Stromal cell of bone marrow (primary cell): ENCODE measurements at places on chromosomes 1 and 21.

DNA sequence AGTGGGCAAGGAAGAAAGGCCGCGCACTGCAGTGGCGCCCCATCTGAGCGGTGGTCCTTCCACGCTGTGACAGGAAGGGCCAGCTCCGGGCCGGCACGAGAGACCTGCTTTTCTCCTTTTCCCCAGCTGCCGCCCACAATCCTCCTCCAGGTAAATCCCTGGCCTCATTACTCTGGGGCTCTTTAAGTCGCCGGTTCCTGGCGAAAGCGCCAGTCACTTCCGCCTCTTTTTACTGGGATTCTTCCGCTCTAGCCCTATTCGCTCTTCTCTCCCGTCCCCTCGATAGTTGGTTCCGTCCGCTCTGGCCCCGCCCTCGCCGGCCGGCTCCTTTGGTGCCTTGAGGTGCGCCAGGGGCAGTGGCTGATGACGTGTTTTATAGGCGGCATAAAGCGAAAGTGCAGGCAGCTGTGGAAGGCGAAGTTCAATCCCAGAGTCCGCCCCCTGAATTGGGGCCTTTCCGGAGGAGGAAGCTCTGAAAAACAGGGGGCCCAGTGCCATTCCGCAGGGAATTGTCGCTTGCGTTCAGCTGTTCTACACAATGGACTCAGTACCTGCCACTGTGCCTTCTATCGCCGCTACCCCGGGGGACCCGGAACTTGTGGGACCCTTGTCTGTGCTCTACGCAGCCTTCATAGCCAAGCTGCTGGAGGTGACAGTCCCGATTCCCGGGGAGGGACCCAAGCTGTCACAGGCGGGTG lies 26.2 kb downstream of the MIA3 start:
- peak; percentile 98 for DNase-seq

GRCh38 chr1:166933140-166933539 lies 42.2 kb downstream of the ILDR2 start:
- DNase-seq, result no peak

DNA sequence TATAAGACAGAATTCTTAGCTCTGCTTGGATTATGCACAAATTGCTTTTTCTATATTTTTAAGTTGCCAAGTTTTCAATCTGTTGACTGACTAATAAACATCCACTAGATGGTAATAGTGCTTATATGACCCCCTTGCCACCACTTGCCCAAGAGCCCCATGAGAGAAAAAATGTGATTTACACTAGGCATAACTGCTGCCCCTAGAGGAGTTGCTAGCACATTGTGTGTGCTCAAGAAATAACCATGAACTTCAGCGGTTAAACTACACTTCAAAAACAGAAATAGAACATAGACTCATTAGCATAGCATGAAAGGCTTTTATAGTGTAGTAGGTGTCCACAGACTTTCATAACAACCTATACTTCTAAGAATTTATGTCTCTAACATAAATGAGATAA lies 61.4 kb downstream of the BRINP3 start:
- no peak for DNase-seq

DNA sequence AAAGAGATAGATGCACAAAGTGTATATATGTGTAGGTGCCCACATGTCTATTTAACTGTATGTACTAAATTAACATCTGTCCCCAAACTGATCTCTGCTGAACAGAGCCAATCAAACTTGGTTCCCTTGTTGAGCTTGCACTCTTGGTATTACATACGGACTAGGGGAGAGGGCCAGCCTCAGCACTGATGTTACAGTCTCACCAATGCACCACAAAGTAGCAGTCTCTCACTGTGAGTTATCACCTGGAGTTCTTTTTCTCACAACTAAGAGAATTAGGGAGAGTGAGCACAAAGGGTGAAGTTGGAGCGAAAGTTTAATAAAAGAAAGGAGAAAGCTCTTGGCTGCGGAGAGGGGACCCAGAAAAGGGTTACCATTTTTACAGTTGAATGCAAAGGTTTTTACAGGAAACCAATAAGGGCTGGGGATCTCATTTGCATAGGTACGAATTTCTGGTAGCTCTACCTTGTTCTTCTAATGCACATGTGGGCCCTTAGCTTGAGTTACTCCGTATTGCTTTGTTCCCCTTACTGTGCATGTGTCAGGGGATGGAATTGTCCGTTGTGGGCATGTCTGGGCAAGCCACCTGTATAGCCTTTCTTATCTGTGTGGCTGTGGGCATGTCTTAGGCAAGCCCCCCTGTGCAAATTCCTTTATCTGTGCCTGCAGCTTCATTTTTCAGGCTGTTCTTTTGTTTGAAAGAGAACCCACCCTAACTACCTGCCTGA lies 13.3 kb upstream of the CHI3L2 start:
- no peak for DNase-seq

- DNase-seq, result peak; percentile 60
Observed at GRCh38 chr21:32389337-32390015, 3.3 kb downstream of the URB1 start.

DNA sequence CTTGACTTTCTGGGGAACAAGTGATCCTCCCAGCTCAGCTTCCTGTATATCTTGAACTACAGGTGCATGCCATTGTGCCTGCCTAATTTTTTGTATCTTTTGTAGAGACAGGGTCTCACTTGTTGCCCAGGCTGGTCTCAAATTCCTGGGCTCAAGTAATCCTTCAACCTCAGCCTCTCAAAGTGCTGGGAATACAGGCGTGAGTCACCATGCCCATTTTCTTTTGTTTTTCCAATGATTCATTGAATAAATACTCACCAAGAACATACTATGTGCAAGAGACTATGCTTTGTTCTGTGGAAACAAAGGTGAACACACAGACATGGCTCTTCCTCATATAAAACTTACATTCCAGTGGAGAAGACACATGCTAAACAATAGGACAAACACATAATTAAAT lies 407.8 kb upstream of the DAB1 start:
- DNase-seq, result no peak

DNA sequence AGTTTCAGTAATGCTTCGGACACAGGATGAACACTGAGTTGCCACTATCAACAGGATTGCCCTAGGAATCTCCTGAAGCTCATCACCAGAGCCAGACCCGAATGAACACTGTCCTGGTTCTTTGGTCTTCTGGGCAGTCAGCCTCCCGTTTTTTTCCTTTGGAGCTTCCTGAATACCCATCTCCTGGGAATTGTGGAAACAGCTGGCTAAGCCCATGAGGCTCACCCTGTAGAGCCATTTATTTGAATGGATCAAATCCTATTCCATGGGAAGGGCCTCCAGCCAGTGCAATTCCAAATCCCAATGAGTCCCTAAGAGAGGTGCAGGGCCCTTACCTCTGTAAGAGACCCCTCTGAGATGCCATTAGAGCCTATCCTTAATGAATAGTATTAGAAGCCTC lies 5.9 kb downstream of the RCSD1 start:
- DNase-seq, result no peak

DNA sequence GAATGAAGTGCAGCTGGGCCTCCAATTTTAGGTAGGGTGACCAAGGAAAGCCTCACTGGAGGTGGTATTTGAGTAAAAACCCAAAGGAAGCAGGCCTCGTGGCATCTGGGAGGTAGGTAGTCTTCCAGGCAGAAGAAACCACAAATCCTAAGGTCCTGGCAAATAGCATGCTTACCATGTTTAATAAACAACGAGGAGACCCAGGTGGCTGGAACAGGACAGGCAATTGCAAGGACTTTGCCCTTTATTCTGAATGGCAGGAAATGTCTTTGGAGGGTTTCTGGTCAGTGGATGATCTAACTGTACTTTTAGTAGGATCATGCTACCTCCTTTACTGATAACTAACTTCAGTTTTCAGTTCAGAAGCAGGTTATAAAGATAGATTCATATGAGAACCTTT lies 52.2 kb downstream of the EPB41 start:
- no peak for DNase-seq

- DNase-seq, result no peak
Observed at GRCh38 chr1:36511804-36512798, 29.4 kb upstream of the CSF3R start.

DNA sequence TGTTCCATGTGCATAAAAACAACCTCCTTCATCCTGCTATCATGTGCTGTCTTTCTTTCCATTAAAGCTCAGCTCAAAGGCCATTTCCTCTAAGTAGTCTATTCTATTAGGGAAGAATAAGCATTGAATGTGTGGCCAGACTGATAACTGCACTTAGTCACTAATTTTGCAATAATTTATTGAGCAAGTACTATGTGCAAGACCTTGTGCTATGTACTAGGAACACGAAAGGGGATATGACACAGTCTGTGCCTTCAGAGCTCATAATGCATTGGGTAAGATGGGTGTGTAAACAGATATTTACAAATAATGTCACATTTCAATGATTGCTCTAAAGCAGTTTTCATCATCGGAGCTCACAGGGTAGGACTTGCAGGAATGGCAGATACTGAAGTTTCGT lies 54.2 kb downstream of the NMNAT2 start:
- DNase-seq, result no peak

- no peak for DNase-seq
Observed at GRCh38 chr21:31283025-31283424, 61.0 kb downstream of the TIAM1 start.

DNA sequence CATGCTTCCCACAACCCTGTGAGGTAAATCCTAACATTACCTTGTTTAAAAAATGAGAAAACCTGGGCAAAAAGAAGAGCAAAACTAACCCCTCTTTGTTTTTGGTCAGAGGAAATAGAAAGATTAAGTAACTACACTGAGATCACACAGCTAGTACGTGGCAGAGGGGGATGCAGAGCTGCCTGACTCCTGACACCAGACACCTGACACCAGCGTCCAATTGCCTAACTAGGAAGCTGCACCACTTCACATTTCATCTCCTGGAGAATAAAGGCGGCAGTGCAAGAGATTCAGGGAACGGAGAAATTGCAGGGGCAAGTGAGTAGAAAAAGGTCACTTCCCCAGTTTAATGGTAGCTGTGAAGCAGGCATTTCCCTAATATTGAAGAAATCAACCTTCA lies 229.3 kb upstream of the PTBP2 start:
- DNase-seq, result no peak

GRCh38 chr1:220498188-220498587 lies 29.7 kb upstream of the MARK1 start:
- DNase-seq, result peak; percentile 21

DNA sequence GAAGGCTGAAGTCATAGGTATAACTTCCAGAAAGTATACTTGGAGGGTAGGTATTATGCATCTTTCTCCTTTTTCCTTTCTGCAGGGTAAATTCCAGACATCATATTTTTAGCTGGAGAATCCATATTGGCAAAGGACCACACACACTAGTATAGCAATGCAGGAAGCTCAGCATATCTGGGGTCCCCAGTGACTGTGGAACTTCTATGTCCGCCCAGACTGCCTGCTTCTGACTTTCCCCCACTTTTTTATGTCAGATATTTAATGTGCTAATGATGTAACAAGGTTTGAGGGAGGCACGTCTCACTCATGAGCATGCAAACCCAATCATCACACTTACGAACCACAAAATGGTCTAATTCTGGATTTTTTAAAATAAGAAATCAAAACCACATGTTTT lies 90.4 kb downstream of the BACH1 start:
- DNase-seq, result no peak

DNA sequence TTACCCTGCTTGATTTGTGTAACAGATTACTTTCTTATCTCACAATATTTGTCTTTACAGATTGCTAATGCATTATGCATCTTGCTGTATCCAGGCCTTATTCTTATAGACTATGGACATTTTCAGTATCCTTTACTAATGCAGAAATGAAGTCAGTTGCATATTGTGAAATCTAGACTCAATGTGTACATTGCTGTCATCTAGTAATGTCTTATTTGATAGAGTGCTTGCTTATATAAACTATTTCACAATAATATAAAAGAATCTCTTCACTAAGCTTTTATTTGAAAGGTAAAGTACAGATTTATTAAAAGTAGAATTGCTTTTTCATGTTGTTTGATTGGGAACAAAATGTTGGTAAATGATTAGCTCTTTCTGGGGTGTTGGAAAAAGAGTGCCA lies 39.6 kb downstream of the ALG6 start:
- no peak for DNase-seq

DNA sequence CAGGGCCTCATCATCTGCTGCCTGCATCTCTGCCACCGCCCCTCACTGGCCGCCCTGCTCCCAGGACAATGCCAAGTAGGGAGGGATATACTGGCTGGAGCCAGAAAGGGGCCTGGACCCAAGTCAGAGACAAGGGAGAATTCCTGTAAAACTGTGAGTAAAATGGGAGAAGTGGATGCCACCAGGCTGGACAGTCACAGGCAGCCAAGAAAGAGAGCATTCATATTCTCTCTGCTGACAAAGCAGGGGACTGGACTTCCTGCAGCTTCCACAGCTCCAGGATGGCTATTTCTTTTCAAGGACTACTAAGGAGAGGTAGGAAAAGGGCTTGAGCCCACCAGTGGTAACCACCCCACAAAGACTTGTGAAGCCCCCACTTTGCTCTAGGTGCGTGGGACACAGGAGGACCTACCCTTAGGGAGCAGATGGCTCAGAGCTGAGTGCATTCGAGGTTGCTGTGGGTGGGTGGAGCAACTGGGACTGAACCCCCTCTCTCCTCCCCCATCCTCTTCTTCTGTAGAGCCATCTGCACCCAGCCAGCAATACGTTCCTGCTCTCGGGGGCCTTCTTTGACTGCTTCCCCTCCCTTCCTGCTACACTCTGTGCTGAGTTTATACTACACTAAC lies 57.5 kb downstream of the GLIS1 start:
- DNase-seq, result no peak

GRCh38 chr21:40853956-40854688 lies 7.2 kb upstream of the DSCAM start:
- no peak for DNase-seq

DNA sequence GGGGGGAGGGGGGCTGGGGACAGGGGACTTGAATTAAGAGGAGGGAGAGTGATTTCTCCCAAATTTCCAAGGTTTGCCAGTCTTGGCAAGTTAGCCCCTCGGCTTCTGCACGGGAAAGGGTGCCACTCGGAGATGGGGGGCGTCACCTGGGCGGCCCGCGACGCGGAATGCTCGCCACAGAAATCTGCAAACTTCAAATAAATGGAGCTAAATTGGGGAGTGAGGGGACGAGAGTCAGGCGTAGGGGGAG lies 885 bp upstream of the SSBP3 start:
- DNase-seq, result no peak

GRCh38 chr1:10682108-10682445 lies 114.4 kb downstream of the CASZ1 start:
- no peak for DNase-seq

DNA sequence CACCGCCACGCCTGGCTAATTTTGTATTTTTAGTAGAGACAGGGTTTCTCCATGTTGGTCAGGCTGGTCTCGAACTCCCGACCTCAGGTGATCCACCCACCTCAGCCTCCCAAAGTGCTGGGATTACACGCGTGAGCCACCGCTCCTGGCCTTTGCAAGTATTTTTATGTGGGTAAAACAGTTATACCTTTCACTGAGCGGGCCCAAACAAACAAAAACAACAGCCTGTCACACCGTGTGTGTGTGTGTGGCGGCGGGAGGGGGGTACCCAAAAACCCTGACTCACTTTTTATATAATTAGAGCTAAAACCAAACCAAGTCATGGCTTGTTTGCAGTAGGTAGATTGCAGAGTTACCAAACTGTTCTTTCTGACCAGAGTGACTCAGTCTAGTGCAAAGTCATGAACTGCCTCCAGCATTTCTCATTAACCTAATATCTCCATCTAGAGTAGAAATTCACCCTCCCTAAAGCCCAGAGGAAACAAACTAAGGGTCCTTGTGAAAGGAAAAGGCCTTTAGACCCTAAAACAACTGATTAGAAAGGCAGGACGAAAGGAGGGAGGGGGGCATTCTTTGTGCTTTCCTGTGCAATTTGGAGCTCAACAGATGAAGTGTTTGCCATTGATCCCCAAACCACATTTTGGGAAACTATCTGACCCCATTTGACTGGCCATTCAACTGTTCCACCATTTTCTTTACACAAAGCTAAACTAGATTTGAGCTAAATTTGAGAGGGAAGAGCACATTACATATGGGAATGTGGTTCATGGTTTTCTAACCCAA lies 181.0 kb downstream of the DHRS3 start:
- no peak for DNase-seq
